Mesendoderm (in vitro differentiated cells): ENCODE measurements at places on chromosomes 5 and 9.

DNA sequence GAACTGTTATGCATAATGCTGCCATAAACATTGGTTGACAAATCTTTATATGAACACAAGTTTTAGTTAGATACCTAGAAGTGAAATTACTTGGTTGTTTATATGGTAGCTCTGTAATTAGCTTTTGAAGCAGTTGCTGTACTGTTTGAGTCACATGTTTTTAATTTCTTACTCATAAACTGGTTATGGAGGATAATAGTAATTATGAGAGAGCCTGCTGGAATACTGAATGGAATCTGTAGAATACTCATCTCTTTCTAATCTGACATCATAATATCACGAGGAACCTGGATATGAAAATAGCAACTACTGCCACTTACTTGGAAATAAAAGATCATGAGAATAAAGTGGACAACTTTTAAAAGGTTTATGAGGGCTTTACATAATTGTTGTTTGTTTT lies 509.2 kb downstream of the CETN3 start:
- DNase-seq: no peak

DNA sequence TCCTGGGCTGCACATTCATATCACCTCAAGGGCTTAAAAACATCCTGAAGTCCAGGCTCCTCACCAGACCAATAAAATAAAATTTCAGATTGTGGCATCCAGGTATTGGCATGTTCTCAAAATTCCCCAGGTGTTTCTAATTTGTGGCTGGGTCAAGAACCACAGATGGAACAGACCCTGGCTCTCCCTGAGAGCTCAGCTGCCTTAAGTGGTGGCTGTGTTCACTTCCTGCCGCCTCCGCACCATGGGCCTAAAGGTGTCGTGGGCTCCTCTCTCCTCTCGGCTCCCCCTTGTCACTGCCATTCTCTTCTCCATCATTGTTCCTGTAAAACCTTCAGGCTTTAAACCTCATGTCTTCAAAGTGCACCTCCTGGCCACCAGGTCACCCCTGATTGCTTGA lies 17.8 kb upstream of the CCNJL start:
- DNase-seq: no peak

GRCh38 chr5:95069948-95070347 lies 214.9 kb downstream of the MCTP1 start:
- no peak for DNase-seq

- no peak for DNase-seq
Measured at GRCh38 chr9:115006660-115007059, 76.3 kb upstream of the TNFSF8 start.

DNA sequence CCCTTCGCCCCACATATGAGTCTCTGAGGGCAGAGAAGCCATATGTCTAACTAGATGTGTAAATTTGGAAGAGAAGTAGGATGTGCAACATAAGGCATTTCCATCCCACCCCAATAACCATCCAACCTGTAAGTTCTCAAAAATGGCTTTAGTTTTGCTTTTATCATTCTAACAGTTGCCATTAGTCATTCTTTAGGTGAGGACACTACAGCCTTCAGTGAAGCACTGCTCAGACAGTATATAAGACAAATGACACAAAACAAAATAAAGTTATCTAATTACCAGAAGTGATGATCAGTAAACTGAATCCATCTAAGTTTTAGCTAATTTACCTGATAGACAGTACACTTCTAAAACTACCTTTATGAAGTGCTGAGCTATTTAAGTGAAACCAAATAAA lies 23.9 kb downstream of the MLLT3 start:
- DNase-seq: no peak

DNA sequence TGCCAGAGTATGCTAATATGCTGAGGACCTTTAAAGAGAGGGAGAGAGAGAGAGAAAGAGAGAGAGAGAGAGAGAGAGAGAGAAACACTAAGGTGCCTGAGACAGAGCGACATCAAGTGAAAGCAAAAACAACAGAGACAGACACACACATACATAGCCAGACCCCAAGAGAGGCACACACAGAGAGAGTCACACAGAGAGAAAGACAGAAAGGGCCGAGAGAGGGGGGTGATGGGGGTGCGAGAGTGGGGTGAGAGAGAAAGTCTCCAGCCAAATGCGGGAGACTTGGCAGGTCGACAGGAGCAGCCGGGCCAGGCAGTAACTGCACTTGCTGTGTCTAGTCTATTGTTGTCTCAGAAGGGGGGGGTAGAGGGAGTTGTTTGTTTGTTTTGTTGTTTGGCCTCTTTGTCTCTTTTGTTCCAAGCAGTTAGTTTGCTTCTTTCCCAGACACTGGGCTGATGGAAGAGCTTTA lies 30.1 kb upstream of the NFIB start:
- no peak for DNase-seq

DNA sequence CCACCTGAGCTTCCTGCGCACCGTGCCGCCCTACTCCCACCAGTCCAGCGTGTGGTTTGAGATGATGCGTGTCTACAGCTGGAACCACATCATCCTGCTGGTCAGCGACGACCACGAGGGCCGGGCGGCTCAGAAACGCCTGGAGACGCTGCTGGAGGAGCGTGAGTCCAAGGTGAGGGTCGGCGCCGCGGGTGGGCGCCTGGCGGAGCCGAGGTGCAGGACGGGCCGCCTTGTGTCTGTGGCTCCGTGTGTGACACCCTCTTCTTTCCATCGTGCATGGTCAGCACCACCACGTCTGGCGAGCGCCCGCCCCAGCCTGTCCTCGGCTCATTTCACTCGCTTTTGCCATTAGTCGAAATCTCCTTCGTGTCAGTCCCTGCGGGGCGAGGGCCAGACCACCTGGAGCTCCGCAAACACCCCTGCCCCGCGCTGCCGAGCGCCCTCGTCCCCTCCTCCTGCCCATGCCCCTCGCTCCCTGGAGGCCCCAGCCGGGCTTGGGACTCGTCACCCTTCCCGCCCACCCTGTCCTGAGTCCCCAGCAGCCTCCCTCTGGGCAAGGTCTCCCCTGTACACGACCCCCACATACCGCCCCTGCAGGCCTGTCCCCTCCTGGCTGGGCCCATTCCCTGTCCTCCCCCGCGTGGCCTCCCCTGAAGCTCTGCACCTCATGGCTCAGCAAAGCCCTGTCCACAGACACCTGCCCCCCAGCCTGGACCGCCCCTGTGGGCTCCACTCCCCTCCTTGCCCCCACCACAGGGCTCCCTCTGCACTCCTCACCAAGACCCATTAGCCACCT lies 7.0 kb downstream of the GRIN1 start:
- no peak for DNase-seq

DNA sequence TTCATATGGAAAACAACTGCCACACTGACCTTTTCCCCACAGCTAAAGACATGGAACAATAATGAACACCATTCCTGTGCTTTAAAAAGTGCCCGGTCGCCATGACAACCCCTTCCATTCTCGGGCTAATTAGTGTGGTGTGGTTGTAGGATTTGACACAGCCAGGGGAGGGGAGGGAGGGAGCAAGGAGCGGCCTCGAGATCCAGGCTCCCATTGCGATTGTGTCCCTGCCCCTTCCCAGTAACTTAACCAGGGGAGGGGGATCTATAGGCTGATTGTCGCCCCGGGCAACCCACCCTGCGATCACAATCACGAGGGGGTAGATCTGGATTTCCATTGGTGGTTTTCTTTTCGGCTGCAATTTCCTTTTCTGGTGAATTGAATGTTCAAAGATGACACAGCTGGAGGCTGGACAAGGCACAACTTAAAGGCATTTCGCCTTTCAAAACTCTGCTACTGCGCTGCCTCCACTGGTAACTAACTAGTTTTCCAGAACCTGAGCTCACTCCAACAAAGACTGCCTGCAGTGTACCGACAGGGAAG lies 96.7 kb upstream of the RETREG1 start:
- DNase-seq: peak; percentile 89

- peak; percentile 71 for DNase-seq
Measured at GRCh38 chr9:4435197-4435596, 55.1 kb upstream of the SLC1A1 start.

DNA sequence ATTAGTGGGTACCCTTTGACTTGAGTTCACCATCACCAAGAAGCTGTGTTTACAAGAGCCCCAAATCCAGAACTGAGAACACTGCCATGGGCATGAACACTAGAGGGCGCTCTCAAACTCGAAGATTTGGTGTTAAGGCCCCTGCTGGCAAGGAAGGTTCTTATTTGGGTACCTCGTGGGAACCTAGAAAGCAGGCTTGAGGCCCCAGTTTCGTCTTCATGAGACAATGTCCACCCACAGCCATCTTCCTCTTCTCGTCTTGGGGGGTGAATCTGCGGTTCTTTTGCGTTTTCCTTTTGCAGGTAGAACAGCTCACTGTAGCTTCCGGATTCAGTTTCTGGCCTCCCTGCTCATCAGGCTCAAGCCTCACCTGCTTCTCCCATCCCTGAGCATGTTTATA lies 184.0 kb downstream of the SEMA5A start:
- DNase-seq: peak; percentile 90

GRCh38 chr5:159156426-159157238 lies 52.7 kb downstream of the RNF145 start:
- peak; percentile 76 for DNase-seq

GRCh38 chr5:142829801-142830220 lies 59.6 kb downstream of the ARHGAP26 start:
- no peak for DNase-seq
